Occipital lobe (tissue), 3 donors: ENCODE measurements at places on chromosomes 4 and X. TPM values are rescaled to one million over a fixed set of nuclear protein-coding genes. Genes with fewer than 3 reads are reported as not detected.

DNA sequence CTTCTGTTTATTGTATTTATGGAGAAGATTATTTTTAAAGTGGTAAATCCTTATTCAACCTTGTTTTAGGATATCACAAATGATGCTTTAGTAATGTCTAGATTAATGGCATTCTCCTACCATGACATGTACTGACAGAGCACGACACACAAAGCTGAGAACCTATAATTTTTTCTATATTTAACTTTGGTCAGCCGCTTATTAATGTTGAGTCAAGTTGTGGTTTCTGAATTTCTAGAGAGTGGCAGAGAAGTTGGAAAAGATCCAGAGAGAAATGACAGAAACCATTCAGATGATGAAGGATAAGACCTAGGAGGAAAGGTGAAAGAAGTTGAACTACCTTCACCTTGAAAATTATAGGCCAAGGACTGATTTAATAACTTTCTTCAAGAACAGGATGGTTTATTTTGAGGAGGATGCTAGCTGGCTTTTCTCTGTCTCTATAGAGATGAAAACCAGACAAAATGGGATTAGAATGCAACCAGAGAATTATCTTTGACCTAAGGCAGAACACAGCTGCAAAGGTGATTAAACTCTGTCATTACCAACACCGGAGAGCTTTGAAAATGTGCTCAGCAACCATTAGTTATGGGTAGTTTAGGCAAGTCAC, 62.6 kb upstream of the TSPAN5 start:
- DNase-seq = no peak

DNA sequence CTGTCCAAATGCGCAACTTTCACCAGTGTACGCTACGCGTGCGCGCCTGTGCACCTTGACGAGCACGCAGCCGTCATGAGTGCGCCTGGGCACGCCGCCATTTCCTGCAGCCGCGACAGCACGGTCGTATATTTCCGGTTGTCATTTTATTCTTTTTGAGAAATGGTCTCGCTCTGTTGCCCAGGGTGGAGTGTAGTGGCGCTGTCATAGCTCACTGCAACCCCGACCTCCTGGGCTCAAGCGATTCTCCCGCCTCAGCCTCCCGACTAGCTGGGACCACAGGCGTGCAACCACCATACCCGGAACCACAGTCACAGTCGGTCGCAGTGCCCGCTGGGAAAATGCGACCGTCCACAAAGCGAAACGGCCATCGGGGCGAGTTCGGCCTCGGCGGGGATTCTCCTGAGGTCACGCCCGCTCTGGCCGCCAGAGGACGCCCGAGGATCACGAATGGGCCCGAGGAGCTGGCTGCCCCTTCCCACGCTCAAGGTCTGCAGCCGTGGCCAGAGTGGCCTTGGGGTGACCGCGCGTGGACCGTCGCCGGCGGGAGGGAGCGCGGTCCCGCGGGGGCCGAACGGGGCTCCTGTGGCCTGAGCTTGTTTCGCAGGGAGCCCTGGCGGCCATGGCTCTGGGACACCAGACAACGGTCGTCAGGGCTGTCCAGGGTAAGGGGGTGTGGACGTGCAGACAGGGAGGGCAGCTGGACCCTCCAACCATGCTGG, 23.7 kb upstream of the PNMA3 start:
- peak; percentile 18 for DNase-seq

DNA sequence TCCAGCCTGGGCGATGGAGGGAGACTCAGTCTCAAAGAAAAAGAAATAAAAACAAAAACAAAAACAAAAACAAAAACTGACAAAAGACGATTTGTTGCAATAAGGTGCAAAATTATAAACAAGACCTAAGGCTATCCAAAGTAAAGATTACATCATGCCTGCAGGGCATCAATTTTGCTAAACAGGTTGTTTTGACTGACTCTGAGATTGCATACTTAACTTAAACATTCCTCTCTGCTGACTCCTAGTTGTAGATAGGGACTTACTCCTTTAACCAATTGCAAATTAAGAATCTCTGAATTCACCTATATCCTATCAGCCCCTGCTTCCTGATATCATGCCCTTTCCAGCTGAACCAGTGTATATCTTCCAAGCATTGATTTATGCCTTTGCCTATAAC, 2687.3 kb downstream of the PCDH7 start:
- DNase-seq = no peak

DNA sequence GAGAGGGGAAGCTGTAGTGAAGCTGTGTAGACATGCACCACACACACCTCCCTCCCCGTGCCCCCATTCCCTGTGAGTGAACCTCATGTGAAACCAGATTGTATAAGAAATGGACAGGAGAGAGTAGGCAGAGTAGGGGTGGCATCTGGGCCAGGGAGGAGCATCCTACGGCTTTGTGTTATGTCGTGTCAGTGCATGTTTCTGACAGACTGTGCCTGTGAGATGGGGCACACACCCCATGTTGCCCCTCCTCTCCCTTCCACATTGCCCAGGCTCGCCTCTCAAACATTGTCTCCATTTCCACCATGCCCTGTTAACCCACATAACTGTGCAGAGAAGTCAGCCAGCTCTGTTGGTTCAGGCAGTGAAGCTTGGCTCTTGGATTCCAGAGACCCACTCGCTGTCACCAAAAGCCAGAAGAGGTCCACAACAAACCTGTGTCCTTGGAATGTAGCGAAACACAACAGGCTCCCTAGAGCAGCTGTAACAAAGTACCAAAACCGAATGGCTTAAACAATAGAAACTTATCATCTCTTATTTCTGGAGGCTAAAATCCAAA, 56.1 kb downstream of the SLC9A6 start:
- DNase-seq = no peak

- DNase-seq = no peak
These were observed 684.9 kb upstream of the CPEB2 start for GRCh38 chr4:14317351-14317750.

DNA sequence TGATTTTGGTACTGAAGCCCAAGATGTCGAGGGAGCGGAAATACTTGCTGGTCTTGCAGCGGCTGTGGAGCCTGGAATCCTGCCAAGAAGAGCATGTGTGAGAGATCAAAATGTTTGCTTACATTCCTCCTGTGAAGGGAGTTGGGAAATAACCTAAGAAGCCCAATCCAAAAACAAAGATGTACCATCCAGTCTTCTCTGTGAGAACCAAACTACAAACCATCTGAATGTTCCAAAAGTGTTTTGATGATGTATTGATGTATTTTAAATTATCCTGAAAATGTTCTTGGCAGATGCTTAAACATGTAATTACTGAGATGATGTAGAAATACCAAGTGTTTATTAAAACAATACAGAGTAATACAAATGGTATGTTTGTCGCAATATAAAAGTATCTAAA, 10.1 kb upstream of the ADH1A start:
- DNase-seq = no peak

GRCh38 chrX:120769576-120770341, 105.9 kb downstream of the CT47B1 start:
- DNase-seq = no peak

- no peak for DNase-seq
These were observed 139.4 kb upstream of the SCML1 start for GRCh38 chrX:17597836-17598439.

DNA sequence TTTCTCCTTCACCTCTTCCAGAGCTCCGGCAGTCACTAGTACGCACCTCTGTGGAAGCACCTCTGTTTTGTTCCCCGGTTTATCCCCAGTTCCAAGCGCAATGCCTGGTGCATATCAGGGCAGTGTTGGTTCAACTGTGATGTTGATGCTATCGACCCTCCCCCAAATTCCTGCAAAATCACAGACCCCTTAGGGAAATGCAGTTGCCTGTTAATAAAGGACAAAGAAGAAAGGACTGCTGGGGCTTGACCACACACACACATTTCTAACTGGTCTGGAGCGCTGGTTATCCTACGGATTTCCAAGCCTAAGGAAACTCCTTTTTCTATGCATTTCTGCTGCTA, 530 bp upstream of the NMU start:
- peak; percentile 9 for DNase-seq

- DNase-seq = no peak
These were observed 257.1 kb upstream of the ACTRT1 start for GRCh38 chrX:128309311-128309710.

- DNase-seq = no peak
These were observed 84.2 kb upstream of the HS3ST1 start for GRCh38 chr4:11512871-11513270.

DNA sequence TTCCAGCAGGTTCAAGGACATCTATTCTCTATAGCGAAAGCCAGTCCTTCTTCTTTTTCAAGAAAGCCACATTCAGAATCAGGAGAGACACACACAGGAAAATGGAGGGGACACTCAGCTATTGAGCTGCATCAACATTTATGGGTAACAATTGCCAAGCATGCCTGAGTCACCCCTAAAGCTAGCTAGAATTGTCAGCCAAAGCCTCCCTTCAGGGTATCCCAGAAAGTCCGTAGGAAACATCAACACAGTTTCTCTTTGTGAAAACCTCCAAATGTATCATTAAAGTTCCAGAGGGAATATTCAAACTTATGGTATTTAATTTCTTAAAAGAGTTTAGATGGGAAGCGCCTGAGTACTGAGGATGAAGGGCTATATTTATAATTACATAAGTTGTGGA, 331.1 kb upstream of the SLC7A11 start:
- DNase-seq = no peak

GRCh38 chr4:37757761-37758160, 68.7 kb upstream of the PGM2 start:
- DNase-seq = no peak

DNA sequence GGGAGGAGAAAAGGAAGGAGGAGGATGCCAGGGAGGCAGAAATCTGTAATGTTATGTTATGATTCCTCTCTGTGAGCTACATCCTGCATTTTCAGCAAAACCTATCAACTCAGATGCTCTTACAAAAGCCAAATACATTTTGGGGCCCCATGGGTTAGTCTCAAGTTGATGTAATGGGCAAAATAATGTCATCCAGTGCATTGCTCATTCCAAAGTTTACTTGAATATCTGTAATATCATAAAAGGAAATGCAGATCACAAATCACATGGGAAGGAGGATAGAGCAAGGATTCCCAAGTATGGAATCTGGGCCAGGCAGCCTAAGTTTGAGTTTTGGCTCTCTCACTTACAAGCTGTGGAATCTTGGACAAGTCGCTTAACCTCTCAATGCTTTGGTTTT, 74.9 kb upstream of the SOD3 start:
- no peak for DNase-seq

DNA sequence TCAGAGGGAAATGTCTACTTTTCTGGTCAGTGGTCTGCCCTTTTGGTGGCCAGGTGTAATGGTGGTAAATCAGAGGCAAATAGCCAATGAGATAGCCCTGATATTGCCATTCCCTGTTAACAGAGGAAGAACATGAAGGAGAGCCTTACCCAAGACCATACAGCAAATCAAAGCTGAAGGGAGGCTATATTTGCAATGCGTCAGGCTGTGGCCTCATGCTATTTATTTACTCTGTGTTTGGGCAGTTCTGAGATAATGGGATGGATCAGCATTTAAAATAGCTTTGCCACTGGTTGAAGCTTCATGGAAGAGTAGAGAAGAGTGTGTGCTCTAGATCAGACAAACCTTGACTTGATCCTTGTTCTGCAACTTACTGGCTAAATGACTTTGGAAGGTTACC, 73.3 kb upstream of the MAML3 start:
- DNase-seq = no peak

ABLIM2 gene
- 18.4 TPM for total RNA-seq

CCKAR gene
- not detected for total RNA-seq

UGT2B15 gene
- not detected for total RNA-seq

CFAP299 gene
- total RNA-seq = 1.1 TPM

GRCh38 chrX:16212436-16212835, 45.2 kb downstream of the MAGEB17 start:
- DNase-seq = no peak

- no peak for DNase-seq
These were observed 30.4 kb upstream of the TLL1 start for GRCh38 chr4:165842684-165843083.

DNA sequence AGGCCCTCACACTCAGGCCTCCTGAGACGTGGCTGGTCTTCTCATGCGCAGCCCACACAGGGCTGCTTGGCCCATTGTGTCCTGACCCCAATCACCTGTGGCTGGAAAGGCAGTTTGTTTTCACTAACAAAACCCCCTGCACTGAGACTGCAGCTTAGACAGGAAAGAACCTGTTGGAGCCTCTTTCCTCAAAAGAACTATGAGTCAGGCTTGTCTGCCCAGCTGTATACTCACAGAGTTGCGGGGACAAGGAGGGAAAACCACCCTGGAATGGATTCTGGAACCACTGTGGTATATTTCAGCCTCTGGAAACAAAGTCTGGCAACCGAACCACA, 5.2 kb upstream of the TMEM156 start:
- no peak for DNase-seq

- no peak for DNase-seq
These were observed 278.3 kb downstream of the TECRL start for GRCh38 chr4:64130907-64131306.

STK32B gene
- 25.9 TPM for total RNA-seq

GRCh38 chrX:130829526-130830515, 73.2 kb downstream of the ENOX2 start:
- DNase-seq = no peak

- no peak for DNase-seq
These were observed 115.4 kb upstream of the STK26 start for GRCh38 chrX:131907488-131908314.

DNA sequence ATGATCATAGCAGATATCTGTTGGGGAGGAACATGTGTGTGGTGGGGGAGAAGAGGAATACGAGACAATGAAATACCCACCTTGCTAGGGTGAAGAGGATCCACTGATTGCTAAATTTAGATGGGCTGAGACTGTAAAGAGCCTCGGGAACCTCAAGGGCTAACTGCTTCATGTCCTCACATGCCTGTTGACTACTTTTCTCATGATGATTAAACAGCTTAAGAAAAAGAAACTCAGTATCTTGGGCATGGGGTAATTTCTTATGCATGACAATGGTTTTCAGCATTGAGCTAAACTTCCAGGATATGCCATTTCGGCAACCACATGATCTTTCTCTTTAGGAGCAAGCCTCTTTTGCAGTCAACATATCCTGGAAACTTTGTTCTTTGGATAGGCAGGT, 3.9 kb upstream of the LNX1 start:
- DNase-seq = no peak
